ENCODE measurements at places on chromosomes 12 and 14.

DNA sequence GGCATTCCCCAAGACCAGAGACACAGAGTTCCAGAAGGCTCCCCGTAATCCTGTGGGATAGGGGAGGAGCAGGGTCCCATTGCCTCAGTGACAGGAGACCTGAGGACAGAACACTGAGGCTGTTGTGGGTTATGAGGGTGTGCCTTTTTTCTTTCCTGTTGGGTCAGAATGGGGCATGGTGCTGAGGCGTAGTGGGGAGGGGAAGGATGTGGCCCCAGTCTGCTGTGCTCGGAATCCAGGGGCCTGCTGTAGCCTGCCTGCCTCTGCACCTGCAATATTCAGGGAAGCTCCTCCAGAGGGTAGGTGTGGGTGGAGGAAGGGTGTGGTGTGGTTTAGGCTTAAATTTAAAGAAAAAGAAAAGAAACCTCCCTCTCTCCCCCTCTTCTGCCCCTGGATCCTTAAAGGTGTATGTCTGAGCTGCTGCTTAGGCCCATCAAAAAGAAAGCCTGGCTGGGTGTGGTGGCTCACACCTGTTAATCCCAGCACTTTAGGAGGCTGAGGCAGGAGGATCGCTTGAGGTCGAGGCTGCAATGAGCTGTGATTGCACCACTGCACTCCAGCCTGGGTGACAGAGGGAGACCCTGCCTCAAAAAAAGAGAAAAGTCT, 18.7 kb downstream of the PLEKHG3 start:
- no peak for DNase-seq

DNA sequence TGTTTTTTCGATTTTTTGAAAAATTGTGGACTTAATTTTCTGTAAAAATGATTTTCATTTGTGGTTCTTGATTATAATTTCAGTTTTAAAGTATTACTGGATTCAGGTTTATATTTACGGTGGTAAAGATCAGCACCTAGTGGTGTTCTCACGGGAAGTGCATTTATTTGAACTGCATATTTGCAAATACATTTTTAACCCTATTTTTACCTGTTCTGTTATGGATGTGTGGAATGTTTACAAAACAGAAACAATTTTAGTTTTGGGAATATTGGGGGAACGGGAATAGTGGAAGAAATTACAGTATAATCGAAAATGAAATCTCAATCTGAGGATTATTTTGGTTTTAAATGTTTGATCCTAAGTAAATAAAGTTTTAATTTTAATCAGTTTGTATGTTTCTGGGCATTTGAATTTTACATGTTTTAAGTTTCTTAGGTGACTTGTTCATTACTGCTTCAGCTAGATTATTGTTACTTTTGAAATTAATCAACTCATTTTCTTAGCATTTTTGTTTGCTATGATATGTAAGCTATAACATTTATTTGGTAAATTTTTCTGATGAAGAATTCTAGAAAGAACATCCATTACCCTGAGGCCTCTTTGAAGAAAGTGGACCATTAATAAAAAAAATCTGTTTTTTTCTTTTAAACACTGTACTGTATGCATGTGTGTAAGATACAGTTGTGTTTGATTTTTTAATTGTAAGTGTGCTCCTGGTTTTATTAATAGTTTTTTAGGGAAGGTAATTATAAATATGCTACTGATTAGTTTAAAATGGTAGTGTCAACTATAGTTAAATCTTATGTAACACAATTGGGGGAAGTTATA, 942 bp downstream of the ATF7IP start:
- DNase-seq, result no peak

DNA sequence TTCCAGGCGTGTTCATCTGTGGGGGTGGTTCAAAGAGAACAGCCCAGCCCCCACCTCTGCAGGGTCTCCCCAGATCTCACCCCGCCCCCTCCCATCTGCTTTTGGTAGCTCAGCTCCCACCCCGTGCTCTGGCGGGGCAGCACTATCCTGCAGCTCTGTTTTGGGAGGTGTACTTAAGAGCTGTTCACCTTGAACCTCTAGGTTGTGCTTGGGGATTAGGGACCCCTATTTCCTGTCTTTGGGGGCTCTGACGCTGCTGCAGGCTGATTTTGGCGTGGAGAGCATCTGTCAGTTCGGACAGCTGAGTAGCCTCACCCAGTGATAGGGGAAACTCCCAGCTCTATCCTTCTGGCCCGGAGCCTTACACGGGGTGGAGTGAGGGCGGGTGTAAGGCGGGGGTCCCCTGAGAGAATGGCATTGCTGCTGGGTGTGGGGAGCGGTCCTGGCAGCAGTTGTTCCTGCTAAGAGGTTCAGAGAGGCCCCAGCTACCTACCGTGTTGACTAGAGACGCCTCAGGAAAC, 765 bp downstream of the TMEM120B start:
- no peak for DNase-seq

GRCh38 chr14:44989497-44990440, 27.8 kb downstream of the TOGARAM1 start:
- no peak for DNase-seq

- no peak for DNase-seq
Observed at GRCh38 chr14:39469094-39469710, 37.0 kb upstream of the FBXO33 start.

DNA sequence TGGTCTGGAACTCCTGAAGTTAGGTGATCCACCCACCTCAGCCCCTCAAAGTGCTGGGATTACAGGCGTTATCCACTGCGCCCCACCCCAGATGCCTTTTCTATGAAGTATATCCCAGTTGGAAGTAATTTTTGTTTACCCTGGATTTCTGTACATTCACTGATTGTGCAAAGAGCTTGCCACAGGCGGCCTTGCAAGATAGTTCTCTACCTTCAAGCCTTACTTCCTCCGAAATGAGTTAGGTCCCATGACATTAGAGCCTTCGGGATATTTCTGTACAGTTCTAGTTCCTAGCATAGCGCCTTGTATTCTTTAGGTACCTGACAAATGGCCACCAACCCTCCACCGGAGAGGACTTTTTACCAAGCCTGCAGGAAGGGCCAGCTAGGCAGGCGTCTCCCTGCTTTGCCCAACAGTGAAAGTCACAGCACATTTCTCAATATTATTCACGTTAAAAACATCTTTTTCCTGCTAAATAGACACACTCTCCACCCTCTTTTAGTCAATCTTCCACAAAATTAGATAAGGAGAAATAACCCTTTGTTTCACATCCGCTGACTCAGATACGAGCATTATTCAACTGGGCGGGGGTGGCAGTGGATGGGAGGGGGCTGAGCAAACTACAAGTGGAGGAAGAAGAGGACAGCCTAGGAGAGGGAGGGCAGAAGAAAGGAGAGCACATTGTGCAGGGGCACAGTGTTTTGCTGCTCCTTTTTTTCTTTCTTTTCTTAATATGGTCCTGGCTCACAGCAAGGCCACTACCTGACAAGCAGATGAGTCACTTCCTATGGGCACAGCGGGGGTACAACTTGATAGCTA, 40.0 kb upstream of the CAPRIN2 start:
- no peak for DNase-seq

GRCh38 chr12:117042862-117043261, 56.4 kb downstream of the TESC start:
- DNase-seq, result no peak

DNA sequence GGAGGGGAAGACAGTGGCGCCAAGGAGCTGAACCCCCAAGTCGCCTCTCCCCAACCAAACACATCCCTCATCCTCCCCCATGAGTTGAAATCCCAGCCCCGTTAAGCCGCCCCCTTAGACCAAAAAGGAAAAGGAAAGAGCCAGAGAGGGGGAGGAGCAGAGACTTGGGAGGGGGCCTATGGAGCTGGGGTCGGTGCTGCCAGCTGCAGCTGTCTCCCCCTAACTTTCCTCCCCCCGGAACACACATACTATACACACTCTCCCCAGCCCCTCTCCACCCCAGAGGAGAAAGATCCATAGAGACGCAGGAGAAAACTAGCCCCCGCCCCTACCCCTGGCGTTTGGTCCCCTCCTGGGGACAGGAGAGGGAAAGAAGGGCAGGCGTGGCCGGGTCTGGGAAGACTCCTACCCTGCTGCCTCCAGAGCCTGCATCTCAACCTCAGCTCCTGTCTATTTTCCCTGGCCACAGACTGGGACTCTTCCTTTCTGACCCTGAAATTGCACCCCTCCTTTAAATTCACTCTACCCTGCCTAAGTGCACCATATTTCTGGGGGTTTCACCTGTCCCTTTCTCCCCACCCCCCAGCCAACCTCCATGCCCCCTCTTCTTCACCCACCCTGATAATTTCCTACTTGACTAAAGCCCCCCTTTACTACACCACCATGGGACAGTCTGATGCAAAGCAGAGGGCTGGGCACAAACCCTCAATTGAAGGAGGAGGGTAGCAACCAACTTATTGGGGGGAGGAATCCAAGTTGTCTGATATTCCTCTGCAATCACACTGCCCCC, 1.7 kb upstream of the HOXC9 start:
- DNase-seq, result no peak

DNA sequence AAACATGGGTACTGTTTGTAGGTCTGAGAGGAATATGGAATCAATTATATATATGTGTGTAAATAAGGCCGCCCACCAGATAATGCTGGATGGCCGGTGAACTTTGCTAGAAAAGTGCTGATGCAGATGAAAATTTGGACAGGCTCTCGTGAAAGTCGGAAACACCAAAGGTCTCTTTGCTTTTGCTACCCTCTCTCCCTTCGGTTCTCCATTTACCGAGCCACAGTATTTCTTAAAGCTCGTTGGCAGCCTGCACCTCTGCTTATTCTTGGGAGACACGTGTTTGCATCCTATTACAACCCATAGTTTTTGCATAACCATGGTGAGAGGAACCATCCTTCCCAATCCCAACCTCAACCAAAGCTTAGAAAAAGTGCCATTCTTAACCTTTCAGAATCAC, 109.6 kb downstream of the FOXN3 start:
- no peak for DNase-seq

DNA sequence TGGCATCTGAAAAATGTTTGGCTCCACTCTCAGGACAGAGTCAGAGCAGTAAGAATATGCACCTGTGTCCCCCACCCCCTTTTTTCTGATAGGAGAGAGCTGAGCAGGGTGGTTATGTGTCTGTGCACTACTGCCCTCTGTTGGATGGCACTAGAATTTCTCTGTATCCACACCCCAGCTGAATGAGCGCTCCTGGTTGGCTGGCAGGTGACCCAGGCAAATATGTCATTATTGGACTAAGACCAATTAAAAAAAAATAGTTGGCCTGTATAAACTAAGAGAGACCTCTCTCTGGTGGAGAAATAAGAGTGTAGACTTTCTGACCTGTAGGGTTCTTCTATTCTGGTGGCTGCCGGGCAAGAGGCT, 107.0 kb downstream of the PTCSC3 start:
- DNase-seq, result no peak

- DNase-seq, result no peak
Observed at GRCh38 chr12:15962760-15963159, 51.6 kb downstream of the DERA start.

DNA sequence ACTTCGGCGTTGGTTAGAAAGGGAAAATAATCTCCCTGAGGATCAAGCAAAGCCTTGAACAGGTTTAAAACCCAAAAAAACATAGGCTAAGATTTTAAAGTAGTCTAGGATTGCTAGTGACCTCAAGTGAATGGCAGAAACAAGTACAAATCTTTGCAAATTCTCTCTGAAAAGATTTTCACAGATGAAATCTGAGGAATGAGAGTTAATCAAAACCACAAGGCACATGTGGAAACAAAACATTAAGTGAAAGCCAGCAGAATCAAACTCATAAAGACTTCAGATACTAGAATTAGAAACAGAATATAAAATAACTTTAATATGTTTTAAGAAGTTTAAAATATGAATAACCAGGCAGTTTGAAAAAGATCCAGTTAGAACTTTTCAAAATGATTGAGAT, 52.2 kb upstream of the CFL2 start:
- DNase-seq, result no peak

DNA sequence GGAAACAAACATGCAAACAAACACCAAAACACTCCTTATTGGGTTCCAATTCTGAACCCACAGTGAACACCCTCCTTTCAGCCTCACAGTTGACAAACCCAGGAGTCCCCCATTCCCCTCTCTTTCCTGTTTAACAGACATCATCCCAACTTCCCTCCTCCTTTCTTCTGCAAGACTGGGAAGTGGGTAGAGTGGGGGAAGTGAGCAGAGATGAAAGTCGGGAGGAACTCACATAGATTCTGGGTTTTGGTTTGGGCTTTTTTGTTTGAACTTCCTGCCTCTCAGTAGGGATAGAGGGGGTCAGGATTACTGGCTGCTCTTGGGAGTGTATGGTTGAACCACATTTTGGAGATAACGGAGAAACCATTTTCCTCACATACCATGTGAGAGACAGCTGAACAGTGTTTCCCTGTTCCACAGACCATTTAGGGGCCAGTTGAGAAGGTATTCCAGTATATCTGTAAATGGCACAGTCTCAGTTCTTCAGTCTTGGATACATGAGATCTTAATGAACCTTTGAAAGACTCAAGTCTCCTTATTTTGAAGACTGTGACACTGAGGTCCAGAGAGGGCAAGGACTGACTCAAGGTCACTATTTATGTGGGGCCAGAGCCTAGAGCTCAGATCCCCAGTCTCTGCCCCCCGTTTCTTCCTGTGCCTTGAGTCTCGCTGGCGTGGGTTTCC, 3.9 kb upstream of the GPR84 start:
- DNase-seq, result no peak

DNA sequence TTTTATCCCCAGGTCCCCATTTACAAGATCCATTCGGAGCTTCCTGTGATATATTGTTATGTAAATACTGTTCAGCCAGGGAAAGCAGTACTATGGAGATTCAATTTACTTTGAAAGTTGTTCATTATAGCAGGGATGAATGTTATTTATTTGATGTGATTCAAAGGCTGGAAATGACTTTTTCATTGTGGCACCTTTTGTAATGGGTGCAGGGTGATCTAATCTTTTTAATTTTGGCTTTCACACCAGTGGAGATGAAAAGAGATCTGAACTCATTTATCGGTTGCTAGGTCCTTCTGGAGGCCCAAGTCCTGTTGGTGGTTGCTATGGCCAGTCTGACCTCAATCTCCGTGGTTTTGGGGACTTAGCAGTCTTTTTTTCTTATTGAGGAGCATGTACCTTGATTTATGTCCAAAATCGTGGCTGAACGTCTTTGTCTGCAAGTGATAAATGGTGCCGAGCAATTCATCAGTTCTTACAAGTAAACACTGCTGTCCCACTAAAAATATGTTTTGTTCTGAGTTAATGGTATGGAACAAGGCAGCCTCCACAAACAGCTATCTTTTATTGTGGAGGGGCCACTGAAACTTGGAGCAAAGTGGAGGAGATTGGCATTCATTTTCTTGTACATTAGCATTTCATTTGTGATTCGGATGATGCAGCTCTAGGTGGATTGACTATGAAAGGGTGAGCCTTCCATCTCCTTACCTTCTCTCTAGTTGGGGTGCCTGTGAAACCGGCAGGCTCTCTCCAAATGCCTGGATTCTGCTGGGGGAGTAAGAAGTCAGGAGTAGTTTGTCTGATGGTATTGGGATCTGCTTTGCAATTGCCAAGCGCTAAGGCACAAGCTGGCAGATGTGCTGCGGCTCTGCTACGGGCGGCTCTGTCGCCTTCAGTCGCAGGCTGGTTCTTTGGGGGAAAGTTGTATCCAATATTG, 2.0 kb downstream of the RMST start:
- no peak for DNase-seq

- no peak for DNase-seq
Observed at GRCh38 chr12:25424211-25424731, 128.8 kb downstream of the LMNTD1 start.

All from esophagus squamous epithelium (tissue), 5 donors.